ENCODE measurements at places on chromosomes 2 and 18.

DNA sequence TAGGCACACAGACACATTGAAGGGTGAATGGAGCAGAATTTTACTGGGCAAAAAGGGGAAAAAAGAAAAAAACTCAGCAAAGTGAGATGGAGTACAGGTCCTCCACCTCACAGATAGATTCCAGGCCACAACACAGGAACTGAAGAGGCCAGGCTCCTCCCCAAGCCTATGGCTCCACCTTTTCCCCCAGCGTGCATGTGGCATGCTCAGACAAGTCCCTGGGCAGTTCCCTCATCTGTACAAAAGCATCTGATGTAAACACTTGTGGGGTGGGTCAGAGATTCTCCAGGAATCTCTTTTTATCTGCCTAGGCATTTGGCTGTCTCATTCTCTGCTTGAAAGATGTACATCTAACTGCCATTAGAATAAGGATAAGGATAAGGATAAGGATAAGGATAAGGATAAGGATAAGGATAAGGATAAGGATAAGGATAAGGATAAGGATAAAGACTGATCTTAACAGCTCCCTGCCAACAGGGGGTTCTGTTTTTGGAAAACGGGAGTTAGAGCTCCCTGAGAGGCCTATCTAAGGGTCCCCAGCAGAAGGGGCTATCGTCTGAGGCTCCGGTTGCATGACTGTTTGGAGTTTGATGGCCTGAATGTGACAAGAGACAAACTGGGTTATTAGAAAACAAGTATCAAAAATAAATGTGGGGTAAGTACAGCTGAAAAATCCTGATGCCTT is 17.2 kb upstream of the ASXL3 start:
- no peak for DNase-seq

DNA sequence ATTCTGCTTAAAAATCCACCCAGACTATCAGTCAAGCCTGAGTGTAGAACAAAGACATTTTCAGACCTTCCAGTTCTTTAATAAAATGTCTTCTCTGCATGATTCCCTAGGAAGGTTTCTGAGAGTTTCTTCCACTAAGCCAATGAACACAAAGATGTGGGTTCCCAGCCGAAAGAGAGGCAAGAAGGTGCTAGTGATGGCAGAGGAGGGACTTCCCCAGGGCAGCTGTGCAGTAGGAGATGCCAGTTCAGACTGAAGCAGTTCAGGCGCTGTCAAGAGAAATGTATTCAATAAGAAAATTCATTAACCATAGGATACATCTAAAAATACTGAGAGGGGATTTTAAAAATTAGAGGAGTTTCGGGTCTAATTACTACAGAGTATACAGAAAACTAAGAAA is 83.3 kb downstream of the RND3 start:
- DNase-seq: no peak

- no peak for DNase-seq
These were observed 35.2 kb downstream of the C1QL2 start for GRCh38 chr2:119123389-119123788.

DNA sequence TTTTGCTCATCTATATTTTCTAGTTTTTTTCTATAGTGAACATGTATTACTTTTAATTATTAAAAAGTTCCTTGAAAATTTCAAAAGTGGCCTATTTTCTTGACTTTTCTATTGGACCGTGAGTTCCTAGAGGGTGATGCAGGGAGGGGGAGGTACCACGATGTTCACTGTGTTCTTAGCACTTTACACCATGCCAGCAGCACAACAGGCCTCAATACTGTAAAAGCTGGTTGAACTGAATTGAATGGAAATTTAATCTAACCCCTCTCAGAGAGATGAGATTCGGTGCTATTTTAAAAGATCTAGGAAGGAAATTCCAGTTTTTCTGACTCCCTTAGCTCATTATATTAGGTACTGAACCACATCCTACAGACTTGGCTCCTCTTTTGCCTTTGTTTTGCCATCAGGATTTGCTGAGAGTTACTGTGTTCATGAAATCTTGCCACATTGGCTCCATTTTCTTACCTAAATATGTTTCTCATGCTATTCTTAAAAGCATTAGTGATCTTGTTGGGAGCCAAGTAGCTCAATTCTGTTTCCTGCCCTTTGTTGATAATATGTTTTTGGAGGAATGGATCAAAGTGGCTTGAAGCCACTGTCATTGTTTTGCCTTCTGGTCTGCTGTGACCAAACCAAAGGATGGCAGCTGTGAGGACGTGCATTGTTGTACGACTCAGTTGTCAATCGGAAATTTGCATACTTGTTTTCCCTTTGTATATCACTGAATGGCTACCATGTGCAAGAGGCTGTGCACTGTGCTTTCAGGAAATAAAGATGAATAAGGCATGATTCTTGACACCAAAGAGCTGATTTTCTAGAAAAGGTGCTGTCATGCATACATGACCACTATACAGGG is 25.3 kb downstream of the MYO1B start:
- DNase-seq: no peak

- DNase-seq: no peak
These were observed 10.2 kb upstream of the GTF2A1L start for GRCh38 chr2:48607307-48608014.

GRCh38 chr2:2638547-2639220 is 307.6 kb upstream of the MYT1L start:
- DNase-seq: no peak

DNA sequence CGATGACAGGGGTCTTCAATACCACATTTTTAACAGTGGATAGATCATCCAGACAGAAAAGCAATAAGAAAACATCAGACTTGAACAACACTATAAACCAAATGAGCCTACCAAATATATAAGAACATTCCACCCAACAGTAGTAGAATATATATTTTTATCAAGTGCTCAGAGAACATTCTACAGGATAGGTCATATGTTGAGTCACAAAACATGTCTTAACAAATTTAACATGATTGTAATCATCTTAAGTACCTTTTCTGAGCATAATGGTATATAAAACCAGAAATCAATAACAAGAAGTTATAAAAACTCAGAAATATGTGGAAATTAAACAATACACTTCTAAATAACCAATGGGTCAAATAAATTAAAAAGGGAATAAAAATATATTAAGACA is 194.0 kb upstream of the CYP26B1 start:
- no peak for DNase-seq

DNA sequence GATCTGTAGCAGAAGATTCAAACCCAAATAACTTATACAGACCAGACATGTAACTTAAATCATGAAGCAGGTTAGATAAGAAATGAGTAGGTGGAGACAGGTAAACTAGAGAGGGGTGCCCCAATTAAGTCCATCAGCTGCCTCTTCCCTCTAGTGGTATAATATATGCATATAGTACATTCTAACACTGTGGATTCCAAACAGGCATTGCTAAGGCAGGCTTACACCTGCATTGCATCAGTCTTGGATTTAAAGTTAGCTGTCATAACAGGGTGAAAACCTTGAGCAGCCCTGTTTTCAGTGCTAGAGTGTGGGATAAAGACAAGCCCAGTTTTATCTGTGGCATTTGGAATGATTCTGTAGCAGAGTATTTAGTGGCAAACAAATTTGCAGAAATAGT is 63.4 kb downstream of the NYAP2 start:
- no peak for DNase-seq

DNA sequence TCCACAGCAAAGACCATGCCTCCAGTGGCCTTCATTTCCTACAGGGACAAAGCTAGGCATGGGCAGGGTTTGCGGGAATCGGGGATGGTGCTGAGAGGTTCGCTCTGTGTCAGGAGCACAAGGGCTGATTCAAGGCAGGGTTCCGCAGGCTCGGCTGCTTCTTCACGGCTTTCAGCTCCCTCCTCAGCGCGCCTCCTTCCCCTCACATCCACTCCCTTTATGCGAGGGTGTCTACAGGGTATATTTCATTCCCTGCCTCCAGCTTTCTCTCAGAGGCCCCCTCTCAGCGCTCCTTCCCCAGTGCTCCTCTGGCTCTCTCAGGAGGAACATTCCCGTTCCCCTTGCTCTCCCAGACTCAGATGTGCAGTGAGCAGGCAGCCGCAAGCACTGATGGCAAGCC is 78.7 kb upstream of the ASB18 start:
- no peak for DNase-seq

DNA sequence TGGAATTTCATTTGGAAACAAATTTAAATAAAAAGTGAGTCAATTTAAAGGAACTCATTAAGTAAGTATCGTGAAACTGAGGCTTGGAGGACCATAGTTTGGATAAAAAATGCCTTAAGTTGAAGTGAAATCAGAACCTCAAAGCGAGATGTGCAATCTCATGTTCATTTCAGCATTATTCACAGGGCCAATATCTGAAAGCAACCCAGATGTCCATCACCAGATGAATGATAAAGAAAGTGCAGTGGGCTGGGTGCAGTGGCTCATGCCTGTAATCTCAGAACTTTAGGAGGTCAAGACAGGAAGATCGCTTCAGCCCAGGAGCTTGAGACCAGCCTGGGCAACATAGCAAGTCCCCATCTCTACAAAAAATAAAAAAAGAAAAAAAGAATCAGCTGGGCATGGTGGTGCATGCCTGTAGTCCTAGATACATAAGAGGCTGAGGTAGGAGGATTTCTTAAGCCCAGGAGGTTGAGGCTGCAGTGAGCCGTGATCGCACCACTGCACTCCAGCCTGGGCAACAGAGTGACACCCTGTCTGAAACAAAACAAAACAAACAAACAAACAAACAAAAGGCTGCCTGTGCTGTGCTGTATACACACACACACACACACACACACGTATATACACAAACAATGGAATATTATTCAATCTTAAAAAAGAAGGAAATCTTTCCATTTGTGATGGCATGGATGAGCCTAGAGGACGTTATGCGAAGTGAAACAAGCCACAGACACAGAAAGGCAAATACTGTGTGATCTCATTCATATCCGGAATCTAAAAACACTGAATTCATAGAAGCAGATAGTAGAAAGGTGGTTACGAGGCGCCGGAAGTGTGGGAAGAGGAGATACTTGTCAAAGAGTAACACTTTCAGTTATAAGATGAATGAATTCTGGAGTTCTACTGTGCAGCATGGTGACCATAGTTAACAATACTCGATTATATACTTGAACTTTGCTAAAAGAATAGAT is 14.5 kb downstream of the SH3RF3 start:
- DNase-seq: no peak

GRCh38 chr2:161843936-161844335 is 219.7 kb downstream of the SLC4A10 start:
- no peak for DNase-seq

DNA sequence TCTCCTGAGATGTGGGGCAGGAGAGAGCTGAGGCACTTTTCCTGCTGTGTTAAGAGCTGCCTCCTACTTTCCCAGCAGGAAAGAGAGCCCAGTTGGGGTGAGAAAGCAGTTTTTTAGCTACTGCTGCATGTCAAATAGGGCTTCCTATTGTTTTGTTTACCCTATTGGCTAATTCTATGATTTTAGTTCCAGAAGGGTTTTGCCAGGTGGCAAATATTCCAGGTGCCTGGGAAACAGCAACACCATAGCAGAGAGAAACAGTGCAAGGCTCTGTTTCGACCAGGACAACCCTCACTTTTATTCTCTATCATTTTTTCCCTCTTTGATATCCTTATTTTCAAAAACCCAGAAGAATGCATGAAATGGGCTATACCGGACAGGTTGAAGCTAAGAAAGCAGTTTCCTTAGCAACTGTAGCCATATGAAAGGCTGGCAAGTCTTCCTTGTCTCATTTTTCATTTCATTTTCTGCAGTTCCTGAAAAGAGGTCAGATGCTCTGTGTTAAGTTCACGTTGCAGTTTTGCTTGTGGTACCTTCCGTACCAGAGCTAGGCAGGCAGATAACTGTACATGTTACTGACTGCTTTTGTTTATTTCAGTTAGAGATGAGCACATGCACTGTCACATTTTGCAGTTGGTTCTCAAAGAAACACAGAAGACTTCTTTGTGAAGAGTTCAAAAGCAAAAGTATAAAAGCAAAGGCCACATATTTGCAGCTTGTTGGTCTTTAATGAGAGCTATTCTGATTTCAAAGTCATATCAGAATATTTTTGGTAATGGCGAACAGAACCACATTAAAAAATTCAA is 84.8 kb downstream of the AQP4 start:
- no peak for DNase-seq

DNA sequence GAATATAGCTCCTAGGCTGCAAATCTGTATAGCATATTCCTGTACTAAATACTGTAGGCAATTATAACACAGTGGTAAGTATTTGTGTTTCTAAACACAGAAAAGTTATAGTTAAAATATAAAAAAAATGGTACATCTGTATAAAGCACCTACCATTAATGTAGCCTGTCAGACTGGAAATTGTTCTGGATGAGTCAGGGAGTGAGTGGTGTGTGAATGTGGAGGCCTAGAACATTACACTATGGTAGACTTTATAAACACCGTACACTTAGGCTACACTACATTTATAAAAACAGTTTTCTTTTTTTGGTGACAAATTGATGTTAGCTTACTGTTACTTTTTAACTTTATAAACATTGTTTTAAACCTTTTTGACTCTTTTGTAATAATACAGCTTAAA is 226.3 kb downstream of the CCDC85A start:
- DNase-seq: no peak

DNA sequence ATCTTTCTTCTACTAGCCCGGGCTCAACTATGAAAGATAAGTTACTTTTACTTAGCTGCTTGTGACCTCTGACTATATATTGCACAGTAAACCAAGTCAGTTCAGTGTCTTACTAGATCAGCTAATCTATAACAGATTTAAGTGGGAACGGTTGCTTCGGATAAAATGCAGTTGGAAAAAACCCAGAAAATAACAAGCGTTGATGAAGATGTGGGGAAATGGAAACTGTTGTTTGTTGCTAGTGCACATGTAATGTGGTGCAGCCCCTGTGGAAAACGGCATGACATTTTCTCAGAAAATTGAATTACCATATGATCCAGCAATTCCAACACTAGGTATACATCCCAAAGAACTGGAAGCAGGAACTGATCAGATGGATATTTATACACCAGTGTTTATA is 248.5 kb downstream of the PRKCE start:
- no peak for DNase-seq

DNA sequence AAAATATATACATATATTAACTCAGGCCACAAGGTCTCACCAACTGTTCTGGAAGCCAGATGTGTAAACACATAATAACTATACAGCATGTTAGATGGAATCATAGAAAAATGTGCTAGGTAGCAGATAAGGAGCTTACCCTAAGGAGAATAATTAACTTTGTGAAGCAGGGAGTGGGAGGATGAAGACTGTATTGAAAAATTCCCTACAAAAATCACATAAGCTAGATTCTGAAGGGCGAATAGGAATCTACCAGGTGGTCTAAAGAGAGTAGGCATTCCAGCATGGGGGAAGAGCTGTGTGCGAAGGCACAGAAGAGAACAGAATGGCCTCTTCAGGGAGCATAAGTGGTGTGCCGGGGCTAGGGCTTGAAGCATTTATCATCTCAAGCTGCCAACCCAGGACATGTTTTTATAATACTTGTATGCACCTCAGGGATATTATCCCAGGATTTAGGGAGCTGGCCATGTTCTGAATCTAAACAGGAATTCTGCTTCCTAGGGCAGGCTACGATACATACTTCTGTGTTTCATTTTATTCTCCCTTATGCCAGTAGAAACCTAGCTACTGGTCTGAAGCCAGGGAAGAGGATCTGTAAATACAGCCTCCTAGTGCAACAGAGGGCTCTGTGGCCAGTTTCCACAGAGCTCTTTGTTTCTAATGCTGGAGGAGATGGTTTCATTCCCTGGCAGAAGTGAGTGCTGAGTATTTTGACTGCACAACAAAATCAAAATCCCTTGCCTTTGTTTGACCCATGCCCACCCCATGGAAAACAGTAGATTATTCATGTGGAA is 56.7 kb downstream of the NEMP2 start:
- no peak for DNase-seq

GRCh38 chr2:119197529-119198239 is 25.9 kb upstream of the STEAP3 start:
- DNase-seq: no peak

- DNase-seq: no peak
These were observed 82.3 kb downstream of the INPP5D start for GRCh38 chr2:233142355-233142897.

GRCh38 chr2:95007822-95008221 is 17.7 kb upstream of the MAL start:
- DNase-seq: no peak

All from neural crest cell (in vitro differentiated cells).